ENCODE measurements at places on chromosomes 12 and 14. TPM values are rescaled to one million over a fixed set of nuclear protein-coding genes. Genes with fewer than 3 reads are reported as not detected.

The CD9 gene
- 958 TPM for total RNA-seq

The PMCH gene
- not detected for total RNA-seq

The TAS2R50 gene
- 2.4 TPM for total RNA-seq

The ANP32D gene
- 0.09 TPM for total RNA-seq

The TSPAN19 gene
- total RNA-seq, result 0.09 TPM

The PTGDR gene
- not detected for total RNA-seq

The GLIPR1L1 gene
- not detected for total RNA-seq

The HAL gene
- total RNA-seq, result 0.17 TPM

The RND1 gene
- total RNA-seq, result 2.1 TPM

The BEGAIN gene
- total RNA-seq, result 0.17 TPM

The RAD9B gene
- 0.43 TPM for total RNA-seq

The KMT2D gene
- 33.5 TPM for total RNA-seq

The ANKRD52 gene
- total RNA-seq, result 12.2 TPM

The DNAI7 gene
- total RNA-seq, result 0.11 TPM

The WNT1 gene
- total RNA-seq, result not detected

The RIPK3 gene
- total RNA-seq, result 2.1 TPM

The MYO1H gene
- not detected for total RNA-seq

The ZBTB39 gene
- 7.3 TPM for total RNA-seq

The ABCB9 gene
- total RNA-seq, result 4.1 TPM

The ASB2 gene
- total RNA-seq, result not detected

The LRP1 gene
- total RNA-seq, result 0.52 TPM

The MYF6 gene
- not detected for total RNA-seq

The MRPS35 gene
- 37.9 TPM for total RNA-seq

The DEGS2 gene
- 0.26 TPM for total RNA-seq

The SYNJ2BP gene
- total RNA-seq, result 23.3 TPM

The HVCN1 gene
- total RNA-seq, result 4.9 TPM

The GLIPR1L2 gene
- 0.09 TPM for total RNA-seq
